ENCODE measurements at places on chromosomes 1 and 21.

DNA sequence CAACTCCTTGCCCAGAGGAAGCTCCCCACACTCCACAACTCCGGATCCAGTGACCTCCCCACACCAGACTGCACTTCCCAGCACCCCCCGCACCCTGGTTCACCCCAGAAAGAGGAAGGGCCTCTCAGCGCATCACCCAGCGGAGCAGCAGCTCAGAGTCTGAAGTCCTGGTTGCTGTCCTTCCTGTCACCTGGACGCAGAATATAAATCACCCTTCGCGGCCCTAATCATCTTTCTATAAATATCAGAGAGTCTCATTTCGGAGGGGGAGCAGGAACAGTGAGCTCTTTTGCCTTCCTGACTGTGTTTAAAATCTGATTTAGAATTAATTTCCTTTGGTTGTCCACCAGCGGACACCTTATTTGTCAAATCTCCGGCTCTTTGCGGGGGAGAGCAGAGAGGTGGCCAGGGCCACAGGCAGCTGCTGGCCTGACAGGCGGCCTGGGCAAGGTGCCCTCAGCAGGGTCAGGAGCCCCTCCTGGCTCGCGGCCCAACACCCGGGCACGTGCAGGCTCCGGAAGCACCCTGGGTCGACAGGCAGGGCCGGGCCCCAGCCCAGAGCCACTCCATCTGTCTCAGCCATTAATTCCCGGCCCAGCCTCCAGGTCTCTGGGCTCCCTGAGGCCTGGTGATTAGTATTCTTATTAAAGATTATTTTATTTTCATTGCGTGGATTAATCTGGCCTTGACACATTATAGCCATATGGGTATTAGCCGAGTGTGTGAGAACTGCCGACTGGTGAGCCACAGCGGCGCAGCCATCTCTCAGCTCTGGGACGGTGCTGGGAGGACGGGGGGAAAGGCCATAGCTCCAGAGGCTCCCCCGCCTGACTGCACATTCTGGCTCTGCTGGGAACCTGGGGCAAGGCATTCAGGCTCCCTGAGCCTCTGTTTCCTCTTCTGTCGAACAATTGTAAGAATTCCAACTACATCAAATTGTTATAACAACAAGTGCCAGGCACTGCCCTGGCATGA lies 19.7 kb downstream of the EPHA8 start:
- no peak for DNase-seq

GRCh38 chr1:93344886-93345632 lies 648 bp upstream of the DR1 start:
- no peak for DNase-seq

GRCh38 chr1:211549092-211549711 lies 29.8 kb downstream of the SLC30A1 start:
- peak; percentile 35 for DNase-seq

- DNase-seq, result no peak
Measured at GRCh38 chr1:228208831-228209551, 1.1 kb downstream of the OBSCN start.

DNA sequence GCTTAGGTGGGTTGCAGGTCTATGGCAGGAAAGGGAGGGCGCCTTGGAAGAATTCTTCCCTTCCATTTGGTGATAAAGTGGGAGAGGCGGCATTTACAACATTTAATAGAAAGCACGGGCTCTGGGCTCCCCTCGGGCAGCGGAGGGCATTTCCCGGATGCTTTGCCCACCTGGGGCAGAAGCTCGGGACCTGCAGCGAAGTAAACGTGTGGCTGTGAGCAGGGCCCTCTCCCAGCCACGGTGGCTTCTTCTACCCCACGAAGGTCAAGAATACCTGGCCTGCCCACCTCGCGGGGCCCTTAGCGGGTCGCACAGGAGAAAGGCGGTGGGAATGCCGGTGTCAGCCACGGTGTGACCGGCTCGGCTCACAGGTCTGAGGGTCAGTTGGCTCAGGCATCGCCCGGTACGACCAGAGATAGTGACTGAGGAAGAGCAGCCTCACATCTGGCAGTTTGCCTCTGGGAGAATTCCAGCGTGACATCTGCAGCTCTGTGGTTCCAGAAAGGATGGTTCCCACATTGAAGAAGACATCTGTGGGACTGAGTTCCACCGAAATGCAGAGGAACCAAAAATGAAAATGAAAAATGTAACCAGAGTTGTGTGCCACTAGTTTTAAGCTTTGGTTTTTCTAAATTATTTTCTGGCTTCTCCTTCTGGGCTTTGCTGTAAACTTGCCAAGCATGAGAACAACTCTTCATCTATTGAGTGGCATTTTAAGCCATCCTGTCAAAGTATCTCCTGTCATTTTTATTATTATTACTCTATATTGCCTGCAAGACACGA lies 720 bp upstream of the F3 start:
- DNase-seq, result peak; percentile 65

- no peak for DNase-seq
Measured at GRCh38 chr1:117821774-117822482, 107.5 kb downstream of the GDAP2 start.

- DNase-seq, result no peak
Measured at GRCh38 chr1:82830690-82831380, 1030.1 kb downstream of the ADGRL2 start.

All from left lobe of liver (tissue), 2 donors.